CD8-positive, alpha-beta memory T cell (primary cell): ENCODE measurements at places on chromosomes 5 and 9. TPM values are rescaled to one million over a fixed set of nuclear protein-coding genes. Genes with fewer than 3 reads are reported as not detected.

PCDHGC5 gene
- total RNA-seq: not detected

- no peak for DNase-seq
- no peak overlapping the region for H3K27ac ChIP-seq
- H3K27me3 ChIP-seq: no peaks in the 10 kb centered on the region
- peaks cover 26% of the 10 kb centered on the region for H3K4me1 ChIP-seq
Observed at GRCh38 chr9:6764950-6765349, 7.2 kb downstream of the KDM4C start.

TSSK1B gene
- total RNA-seq: not detected

DNA sequence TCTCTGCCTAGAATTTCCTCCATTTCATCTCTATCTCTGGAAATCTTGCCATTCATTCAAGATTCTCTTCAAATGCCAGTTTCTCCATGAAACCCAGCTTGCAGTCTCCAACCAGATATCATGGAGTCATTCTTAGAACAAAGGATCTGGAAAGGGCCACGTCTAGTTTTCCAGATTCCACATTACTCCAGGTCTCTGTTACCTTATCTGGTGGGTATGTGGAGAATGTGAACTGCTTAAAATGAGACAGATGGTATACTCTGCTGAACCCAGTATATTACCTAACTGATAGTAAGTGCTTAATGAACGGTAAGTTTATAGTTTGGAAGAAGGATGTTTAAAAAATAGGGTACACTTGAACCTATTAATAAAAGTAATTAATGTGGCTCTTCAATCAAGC, 52.3 kb upstream of the ZSWIM6 start:
- H3K4me3 ChIP-seq: no peak overlapping the region
- H3K36me3 ChIP-seq: no peaks in the 10 kb centered on the region
- DNase-seq: no peak

DMRT2 gene
- not detected for total RNA-seq

DNA sequence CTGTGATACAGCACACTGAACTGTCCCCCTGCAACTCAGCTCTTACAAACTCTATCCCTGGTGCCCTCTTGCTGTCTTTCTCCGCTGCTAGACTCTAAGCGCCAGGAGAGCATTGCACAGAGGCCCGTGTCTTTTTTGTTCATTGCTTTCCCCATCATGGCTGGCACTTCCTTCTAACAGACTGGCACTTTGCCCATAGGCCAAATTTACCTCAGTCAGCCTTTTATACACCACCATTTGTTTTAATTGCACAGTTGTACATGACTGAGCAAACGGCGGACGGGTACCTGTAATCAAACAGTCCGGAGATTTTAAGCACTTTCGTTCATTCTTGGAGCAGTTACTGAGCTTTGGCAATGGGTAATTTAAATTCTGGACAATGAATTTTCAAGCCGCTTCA, 102.2 kb upstream of the CLINT1 start:
- no peak overlapping the region for H3K4me3 ChIP-seq
- H3K27me3 ChIP-seq: no peaks in the 10 kb centered on the region
- no peak for DNase-seq
- H3K36me3 ChIP-seq: no peaks in the 10 kb centered on the region
- H3K4me1 ChIP-seq: no peaks in the 10 kb centered on the region
- no peak overlapping the region for H3K27ac ChIP-seq

DNA sequence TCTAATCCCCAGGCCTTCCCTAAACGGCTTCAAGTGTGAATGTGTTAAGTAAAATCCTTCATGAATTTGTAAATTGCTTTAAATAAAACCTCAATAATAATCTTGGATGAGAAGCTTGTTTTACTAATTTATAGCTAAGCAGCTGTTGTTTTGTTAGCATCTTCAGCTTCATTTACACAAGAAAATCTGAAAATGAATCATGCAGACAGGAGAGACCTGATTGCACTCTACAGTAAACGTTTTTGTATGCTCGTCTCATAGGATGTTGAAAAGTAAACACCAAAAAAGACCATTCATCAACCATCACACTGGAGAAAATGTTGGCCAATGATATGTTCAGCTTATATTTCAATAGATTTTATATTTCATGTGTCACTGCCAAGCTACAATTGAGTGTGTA, 40.4 kb upstream of the MAP3K1 start:
- no peak overlapping the region for H3K4me3 ChIP-seq
- H3K4me1 ChIP-seq: no peaks in the 10 kb centered on the region
- H3K27me3 ChIP-seq: no peaks in the 10 kb centered on the region
- no peak for DNase-seq
- H3K27ac ChIP-seq: no peak overlapping the region

DNA sequence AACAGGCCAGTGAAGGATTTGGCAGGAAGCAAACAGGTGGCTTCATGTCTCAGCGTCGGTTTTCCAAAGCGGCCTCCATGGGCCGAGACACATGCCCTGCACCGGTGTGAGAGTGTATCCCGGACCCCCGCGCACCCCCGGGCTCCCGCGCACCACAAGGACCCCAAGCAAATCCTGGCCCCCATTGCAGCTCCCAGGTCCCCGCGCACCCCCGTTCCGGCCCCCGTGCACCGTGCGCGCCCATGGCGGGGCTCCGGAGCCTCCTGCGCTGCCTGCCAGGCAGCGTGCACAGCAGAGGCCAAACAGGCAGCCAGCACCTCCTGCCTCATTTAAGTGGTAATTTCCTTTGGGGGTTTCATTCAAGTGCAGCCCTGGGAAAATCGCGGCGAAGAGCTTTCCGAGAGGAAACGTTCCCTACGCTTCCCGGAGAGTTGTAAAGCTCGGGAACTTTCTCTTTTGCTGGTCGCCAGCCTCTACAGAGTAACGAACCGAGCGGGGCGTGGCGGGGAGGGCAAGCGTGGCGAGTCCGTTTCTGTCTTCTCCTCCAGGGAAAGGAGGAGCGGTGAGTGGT, 145.5 kb upstream of the SLC24A2 start:
- H3K27me3 ChIP-seq: no peaks in the 10 kb centered on the region
- DNase-seq: no peak
- no peak overlapping the region for H3K27ac ChIP-seq
- H3K4me3 ChIP-seq: no peak overlapping the region

DNA sequence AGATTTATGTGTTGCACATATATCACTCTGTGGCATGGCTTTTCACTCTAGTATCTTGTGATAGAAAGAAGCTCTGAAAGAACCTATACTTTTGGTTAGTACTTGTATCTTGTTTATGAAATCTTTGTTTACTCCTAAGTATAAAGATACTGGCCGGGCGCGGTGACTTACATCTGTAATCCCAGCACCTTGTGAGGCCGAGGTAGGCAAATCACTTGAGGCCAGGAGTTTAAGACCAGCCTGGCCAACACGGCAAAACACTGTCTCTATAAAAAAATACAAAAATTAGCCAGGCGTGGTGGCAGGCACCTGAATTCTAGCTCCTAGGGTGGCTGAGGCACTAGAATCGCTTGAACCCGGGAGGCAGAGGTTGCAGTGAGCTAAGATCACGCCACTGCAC, 128.7 kb downstream of the FBXO38 start:
- no peaks in the 10 kb centered on the region for H3K4me1 ChIP-seq
- no peak overlapping the region for H3K27ac ChIP-seq
- no peak for DNase-seq
- H3K36me3 ChIP-seq: no peaks in the 10 kb centered on the region
- no peak overlapping the region for H3K4me3 ChIP-seq
- no peaks in the 10 kb centered on the region for H3K27me3 ChIP-seq

GRCh38 chr5:142242272-142242671, 82.5 kb downstream of the SPRY4 start:
- no peaks in the 10 kb centered on the region for H3K36me3 ChIP-seq
- no peak overlapping the region for H3K27ac ChIP-seq
- H3K4me3 ChIP-seq: no peak overlapping the region

DNA sequence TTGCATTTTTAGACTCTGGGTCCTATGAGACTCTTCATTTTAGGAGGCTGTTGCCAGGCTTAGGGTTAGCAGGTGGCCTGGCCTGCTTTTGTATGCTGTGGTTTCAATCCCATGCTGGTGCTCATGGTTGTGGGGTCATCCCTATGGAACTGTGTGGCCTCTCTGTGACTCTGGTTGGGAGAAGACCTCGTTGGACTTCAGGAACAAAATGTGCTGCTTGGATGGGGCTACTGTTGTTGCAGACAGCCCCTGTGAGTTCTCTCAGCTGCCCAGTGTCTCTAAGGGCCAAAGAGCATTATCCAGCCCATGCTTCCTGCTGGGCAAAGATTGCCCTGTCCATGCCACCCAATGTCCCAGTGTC, 169.5 kb upstream of the S1PR3 start:
- DNase-seq: no peak
- no peak overlapping the region for H3K27ac ChIP-seq
- no peak overlapping the region for H3K4me3 ChIP-seq
- no peaks in the 10 kb centered on the region for H3K36me3 ChIP-seq

DNA sequence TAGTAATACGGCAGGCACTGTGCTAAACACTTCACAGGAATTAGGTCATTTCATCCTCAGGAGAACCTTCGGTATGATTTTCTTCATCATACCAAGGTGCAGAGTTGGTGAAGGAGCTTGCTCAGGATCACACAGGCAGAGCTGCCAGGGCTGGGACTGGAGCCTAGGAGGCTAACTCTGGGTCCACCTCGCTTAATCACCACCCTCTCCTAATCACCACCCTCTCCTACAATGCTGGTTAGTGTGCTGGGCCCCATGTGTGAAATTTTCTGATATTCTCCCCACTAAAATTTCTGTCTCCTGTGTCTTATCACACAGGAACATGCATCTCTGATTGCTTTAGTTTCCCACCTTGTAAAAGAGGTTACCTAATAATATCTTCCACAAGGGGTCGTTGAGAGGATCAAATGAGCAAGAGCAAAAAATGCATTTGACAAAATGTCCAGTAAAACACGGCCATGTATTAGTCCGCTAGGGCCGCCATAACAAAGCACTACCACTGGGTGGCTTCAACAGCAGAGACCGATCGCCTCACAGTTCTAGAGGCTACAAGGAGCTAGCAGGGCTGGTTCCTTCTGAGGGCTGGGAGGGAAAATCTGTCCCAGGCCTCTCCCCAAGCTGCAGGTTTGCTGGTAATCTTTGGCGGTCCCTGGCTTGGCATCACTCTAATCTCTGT, 128.2 kb upstream of the NFIB start:
- no peaks in the 10 kb centered on the region for H3K36me3 ChIP-seq
- no peak overlapping the region for H3K4me3 ChIP-seq
- no peak for DNase-seq
- no peak overlapping the region for H3K27ac ChIP-seq
- no peaks in the 10 kb centered on the region for H3K4me1 ChIP-seq
- H3K27me3 ChIP-seq: no peaks in the 10 kb centered on the region

OR4F3 gene
- total RNA-seq: not detected

- H3K27me3 ChIP-seq: no peaks in the 10 kb centered on the region
- H3K4me3 ChIP-seq: no peak overlapping the region
- no peaks in the 10 kb centered on the region for H3K36me3 ChIP-seq
- peaks cover 29% of the 10 kb centered on the region for H3K4me1 ChIP-seq
- no peak overlapping the region for H3K27ac ChIP-seq
- DNase-seq: no peak
Observed at GRCh38 chr5:180289433-180289832, 2.5 kb downstream of the MAPK9 start.

GAS1 gene
- 0.55 TPM for total RNA-seq

PCSK1 gene
- total RNA-seq: not detected

DNA sequence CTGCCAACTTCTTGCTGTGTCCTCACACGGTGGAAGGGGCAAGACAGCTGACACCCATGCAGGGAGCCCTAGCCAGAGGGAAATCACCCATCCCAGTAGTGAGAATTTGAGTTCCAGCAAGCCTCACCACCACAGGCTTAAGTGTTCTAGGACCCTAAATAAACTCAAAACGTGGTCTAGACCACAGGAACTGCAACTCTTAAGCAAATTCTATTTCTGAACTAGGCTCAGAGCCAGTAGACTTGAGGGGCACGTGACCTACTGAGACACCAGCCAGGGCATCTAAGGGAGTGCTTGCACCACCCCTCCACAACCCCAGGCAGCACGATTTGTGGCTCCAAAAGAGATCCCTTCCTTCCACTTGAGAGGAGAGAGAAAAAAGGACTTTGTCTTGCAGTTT, 96.0 kb upstream of the PHF24 start:
- no peaks in the 10 kb centered on the region for H3K4me1 ChIP-seq
- H3K27me3 ChIP-seq: peaks cover 3% of the 10 kb centered on the region
- no peaks in the 10 kb centered on the region for H3K36me3 ChIP-seq
- no peak for DNase-seq

ZNF354C gene
- 5.7 TPM for total RNA-seq

- no peak overlapping the region for H3K27ac ChIP-seq
- H3K4me1 ChIP-seq: no peaks in the 10 kb centered on the region
- no peaks in the 10 kb centered on the region for H3K36me3 ChIP-seq
- DNase-seq: no peak
Observed at GRCh38 chr9:27540502-27540901, 10.9 kb upstream of the MOB3B start.

- H3K27ac ChIP-seq: no peak overlapping the region
- H3K36me3 ChIP-seq: no peaks in the 10 kb centered on the region
- H3K4me3 ChIP-seq: no peak overlapping the region
- no peak for DNase-seq
Observed at GRCh38 chr5:105816961-105817360, 1853.8 kb downstream of the EFNA5 start.

TUSC1 gene
- total RNA-seq: not detected

DNA sequence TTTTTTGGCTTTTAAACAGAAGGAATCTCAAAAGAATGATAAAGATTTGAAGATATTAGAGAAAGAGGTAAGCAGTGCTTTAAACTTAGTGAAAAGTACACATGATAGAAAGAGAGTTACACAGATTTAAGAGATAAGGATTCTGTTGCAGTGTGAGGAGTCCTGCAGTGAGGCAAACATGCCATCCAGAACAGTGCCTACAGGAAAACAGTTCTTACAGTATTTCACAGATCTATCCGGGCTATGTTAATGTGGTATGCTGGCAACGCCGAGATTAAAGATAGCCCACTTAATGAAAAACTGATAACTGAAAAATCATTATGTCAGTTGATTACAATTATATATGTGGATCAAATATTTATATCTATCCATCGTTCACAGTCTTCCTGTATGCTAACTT, 7.2 kb downstream of the HMMR start:
- no peak overlapping the region for H3K4me3 ChIP-seq
- no peak for DNase-seq
- H3K27ac ChIP-seq: no peak overlapping the region

DNA sequence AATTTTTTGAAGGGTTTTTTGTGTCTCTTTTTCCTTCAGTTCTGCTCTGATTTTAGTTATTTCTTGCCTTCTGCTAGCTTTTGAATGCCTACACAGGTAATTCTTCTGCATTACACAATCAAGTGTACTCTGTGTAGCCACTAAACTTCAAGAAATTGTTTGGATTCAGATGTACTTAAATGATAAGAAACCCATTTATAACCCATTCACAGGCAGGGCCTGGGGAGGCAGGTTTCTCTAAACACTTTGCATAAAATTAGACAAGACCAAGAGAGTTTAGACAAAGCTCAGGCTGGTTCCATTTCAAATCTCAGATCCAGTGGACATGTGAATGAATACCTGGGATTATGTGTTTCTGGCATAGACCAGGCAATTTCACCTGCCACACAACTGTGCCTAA, 41.3 kb upstream of the SEMA5A start:
- H3K36me3 ChIP-seq: no peaks in the 10 kb centered on the region
- H3K27ac ChIP-seq: no peak overlapping the region
- no peaks in the 10 kb centered on the region for H3K27me3 ChIP-seq
- H3K4me1 ChIP-seq: no peaks in the 10 kb centered on the region
- DNase-seq: no peak
- no peak overlapping the region for H3K4me3 ChIP-seq

GRCh38 chr5:32628049-32628844, 42.9 kb downstream of the SUB1 start:
- no peak for DNase-seq
- no peak overlapping the region for H3K4me3 ChIP-seq
- H3K27me3 ChIP-seq: no peaks in the 10 kb centered on the region
- no peak overlapping the region for H3K27ac ChIP-seq
- H3K4me1 ChIP-seq: no peaks in the 10 kb centered on the region
